ENCODE measurements at places on chromosomes 5 and 9. TPM values are rescaled to one million over a fixed set of nuclear protein-coding genes. Genes with fewer than 3 reads are reported as not detected.

- peak overlapping the region; percentile 72 for H3K27ac ChIP-seq
- H3K27me3 ChIP-seq, result no peaks in the 10 kb centered on the region
- peaks cover 34% of the 10 kb centered on the region for H3K4me1 ChIP-seq
- no peak overlapping the region for H3K4me3 ChIP-seq
- DNase-seq, result no peak
Observed at GRCh38 chr5:179805529-179806249, 977 bp downstream of the MGAT4B start.

Gene NFIB
- 0.20 TPM for total RNA-seq

GRCh38 chr5:107630184-107630583 lies 40.6 kb downstream of the EFNA5 start:
- no peaks in the 10 kb centered on the region for H3K27me3 ChIP-seq
- no peaks in the 10 kb centered on the region for H3K4me1 ChIP-seq
- DNase-seq, result no peak
- H3K27ac ChIP-seq, result no peak overlapping the region

DNA sequence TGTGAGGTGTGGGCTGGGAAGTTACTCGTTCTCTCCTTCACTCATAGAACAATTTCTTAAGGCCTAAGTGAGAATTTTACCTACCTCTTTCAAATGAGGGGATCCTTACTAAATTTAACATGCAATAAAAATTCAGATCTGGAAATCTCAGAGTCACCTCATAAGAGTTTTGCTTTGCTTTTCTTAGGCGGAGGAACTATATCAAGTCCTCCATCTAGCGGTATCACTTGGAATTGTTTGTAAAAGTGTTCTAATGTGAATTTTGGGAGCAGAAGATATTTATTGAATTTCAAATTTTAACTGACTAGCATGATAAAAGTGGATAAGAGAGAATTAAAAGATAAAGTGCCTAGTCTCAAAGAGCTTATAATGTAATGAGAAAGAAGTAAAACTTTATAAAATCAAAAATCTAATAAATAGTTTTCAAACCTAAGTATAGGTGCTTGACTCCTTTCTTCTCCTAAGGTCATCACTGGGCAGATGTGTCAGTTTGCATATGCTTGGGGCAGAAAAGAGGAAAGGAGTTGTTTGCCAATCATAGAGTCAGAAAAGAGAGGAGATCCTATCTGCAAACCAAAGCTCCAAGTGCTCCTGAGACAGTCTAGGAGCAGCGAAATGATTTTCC lies 145.7 kb upstream of the DAB2 start:
- H3K27ac ChIP-seq, result no peak overlapping the region
- peaks cover 5% of the 10 kb centered on the region for H3K27me3 ChIP-seq
- DNase-seq, result peak; percentile 36
- H3K36me3 ChIP-seq, result no peaks in the 10 kb centered on the region
- H3K4me1 ChIP-seq, result no peaks in the 10 kb centered on the region
- no peak overlapping the region for H3K4me3 ChIP-seq

GRCh38 chr5:14135621-14136020 lies 7.5 kb upstream of the TRIO start:
- H3K27ac ChIP-seq, result no peak overlapping the region
- H3K4me3 ChIP-seq, result no peak overlapping the region
- H3K27me3 ChIP-seq, result peaks cover 2% of the 10 kb centered on the region
- DNase-seq, result no peak
- H3K4me1 ChIP-seq, result no peaks in the 10 kb centered on the region
- no peaks in the 10 kb centered on the region for H3K36me3 ChIP-seq

GRCh38 chr5:160297004-160297403 lies 15.4 kb downstream of the CCNJL start:
- H3K36me3 ChIP-seq, result no peaks in the 10 kb centered on the region
- H3K4me1 ChIP-seq, result no peaks in the 10 kb centered on the region
- no peak for DNase-seq
- no peaks in the 10 kb centered on the region for H3K27me3 ChIP-seq
- H3K4me3 ChIP-seq, result no peak overlapping the region

GRCh38 chr5:80288177-80288576 lies 31.6 kb upstream of the SPZ1 start:
- DNase-seq, result no peak
- H3K4me3 ChIP-seq, result no peak overlapping the region
- no peaks in the 10 kb centered on the region for H3K36me3 ChIP-seq
- no peaks in the 10 kb centered on the region for H3K4me1 ChIP-seq

DNA sequence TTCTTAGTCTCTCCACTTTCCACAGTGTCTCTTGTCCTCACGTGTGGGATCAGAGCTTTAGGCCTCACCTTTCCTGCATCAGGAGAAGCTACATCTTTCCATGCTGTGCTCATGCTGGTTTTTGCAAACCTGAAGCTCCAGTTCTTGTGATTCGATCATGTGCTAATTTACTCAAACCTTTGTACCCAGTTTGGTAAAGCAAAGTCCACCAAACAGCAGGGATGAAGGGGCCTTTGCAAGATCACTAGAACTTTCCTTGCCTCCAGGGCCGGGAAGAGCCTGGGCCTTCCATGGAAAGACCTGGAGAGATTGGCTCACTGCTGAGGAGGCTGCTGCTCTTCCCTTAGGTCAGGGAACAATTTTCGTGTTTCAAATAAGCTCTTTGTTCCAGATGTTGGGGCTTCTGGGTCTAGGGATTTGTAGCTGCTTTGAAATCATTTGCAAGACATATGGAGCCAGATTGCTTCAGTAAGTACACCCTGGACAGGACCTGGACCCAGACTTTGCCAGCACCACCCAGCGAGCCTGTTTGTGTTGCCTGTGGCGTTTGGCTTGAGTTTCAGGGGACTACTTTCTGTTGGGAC lies 18.7 kb upstream of the SPATA31E1 start:
- no peak for DNase-seq
- H3K27me3 ChIP-seq, result no peaks in the 10 kb centered on the region
- no peak overlapping the region for H3K27ac ChIP-seq
- no peak overlapping the region for H3K4me3 ChIP-seq
- no peaks in the 10 kb centered on the region for H3K36me3 ChIP-seq
- H3K4me1 ChIP-seq, result no peaks in the 10 kb centered on the region

DNA sequence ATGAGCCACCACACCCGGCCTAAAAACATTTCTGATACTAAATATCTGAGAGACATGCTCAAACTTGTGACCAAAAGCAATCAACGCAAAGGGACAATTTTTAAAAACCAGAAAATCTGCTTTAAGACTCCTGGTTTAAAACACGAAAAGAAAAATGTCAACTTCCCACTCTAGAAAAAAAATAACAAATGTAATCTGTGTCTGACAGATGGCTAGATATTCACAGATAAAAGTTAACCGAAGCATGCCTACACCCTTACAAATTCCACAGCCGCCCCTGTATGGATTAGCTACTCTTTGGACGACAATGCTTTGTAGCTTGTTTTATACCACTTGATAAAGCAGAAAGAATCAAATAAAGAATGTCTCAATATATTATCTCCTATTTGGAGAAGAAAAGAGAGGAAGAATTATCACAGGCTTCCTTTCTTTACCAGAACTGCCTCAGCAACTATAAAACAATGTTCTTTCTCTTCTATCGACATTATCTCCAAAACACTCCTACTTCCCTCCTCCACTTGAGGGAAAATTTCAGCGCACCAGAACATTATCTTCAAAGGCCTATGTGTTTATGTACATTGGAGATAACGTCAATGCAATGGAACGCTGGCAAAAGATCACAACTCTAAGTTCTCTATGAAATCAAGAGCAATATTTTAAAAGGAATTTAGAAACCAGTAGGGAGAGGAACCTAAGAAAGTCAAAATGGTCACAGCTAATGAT lies 26.2 kb downstream of the CEMIP2 start:
- H3K27me3 ChIP-seq, result no peaks in the 10 kb centered on the region
- H3K4me3 ChIP-seq, result no peak overlapping the region
- H3K4me1 ChIP-seq, result no peaks in the 10 kb centered on the region
- no peak overlapping the region for H3K27ac ChIP-seq
- H3K36me3 ChIP-seq, result peaks cover 77% of the 10 kb centered on the region
